ENCODE measurements at places on chromosomes 13 and 19.

- peak; percentile 15 for DNase-seq
Observed at GRCh38 chr13:111117289-111117688, 2.2 kb downstream of the ARHGEF7 start.

DNA sequence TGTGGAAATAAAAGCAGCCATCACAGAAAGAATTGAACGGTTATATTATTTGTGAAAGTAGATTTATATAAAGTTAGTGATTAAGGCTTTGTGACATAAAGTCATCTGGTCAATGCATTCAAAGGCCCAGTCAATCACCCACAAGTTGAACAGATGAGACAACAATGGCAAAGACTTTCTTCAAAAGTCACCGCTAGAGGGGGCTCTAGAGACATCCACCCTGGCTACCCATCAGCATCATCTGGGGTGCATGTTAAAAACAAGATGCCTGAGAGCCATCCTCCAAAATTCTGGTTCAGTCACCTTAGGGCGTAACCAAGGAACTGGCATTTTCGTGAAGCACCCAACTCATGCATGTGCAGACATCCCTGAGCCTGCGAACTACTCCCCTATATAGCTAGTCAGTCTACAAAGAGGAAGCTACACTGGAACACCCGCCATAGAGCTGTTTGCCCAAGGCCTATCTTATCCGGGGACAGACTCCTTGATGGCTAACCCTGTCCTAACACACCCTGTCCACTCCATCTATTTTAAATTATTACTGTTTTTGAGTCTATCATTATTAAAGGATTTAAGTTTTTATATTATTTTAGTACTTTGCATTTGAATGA is 970.5 kb downstream of the UQCRFS1 start:
- DNase-seq = peak; percentile 49

DNA sequence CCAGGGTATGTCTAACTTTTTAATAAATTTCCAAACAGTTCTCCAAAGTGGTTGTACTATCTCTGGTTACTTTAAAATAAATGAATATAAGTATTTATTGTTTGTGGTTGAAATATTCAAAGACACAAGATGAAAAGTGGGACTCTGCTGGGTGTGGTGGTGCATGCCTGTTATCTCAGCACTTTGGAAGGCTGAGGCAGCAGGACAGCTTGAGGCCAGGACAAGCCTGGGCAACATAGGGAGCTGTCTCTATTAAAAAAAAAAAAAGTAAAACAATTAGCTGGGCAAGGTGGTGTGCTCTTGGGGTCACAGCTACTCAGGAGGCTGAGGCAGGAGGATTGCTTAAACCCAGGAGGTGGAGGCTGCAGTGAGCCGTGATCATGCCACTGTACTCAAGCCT is 10.4 kb downstream of the PNMA8A start:
- no peak for DNase-seq

GRCh38 chr13:99155821-99156220 is 44.8 kb upstream of the UBAC2 start:
- no peak for DNase-seq

GRCh38 chr13:24893863-24894262 is 129.9 kb downstream of the RNF17 start:
- DNase-seq = no peak

- no peak for DNase-seq
Observed at GRCh38 chr19:7789447-7789846, 26.4 kb downstream of the CLEC4M start.

- no peak for DNase-seq
Observed at GRCh38 chr19:41776700-41777099, 19.7 kb upstream of the CEACAM3 start.

DNA sequence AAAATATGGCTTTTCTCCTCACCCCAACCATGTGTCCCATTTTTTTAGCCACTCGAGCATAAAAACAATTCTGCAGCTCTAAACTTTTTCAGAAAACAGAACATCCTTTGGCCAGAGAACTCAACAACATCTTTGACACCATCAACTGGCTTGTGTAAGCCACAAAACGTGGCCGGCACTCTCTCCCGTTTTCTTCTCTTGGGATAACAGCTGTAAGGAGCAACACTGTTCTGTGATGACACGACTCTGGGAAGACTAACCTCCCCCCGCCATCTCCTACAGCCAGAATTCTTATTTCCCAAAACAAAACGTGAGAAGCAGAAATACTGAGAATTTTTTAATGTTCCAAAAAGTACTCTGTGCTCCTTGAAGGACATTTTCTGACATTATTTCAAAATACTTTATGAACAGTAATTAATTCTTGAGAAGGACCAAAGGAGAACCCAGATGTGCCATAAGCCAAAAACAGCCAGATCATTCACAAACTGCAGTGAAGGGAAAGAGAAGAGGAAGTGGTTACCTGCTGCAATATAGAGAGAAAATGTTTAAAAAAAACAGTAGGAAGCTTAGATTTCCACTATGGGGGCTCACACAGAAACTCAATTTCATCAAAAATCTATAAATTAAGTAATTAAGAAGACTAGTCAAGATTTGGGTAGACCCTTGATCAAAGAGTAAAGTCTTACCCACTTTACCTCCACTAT is 25.8 kb downstream of the COL4A1 start:
- DNase-seq = no peak

GRCh38 chr13:30639671-30640070 is 22.0 kb downstream of the USPL1 start:
- DNase-seq = peak; percentile 72

GRCh38 chr19:10237702-10238101 is 6.6 kb upstream of the S1PR2 start:
- DNase-seq = no peak

DNA sequence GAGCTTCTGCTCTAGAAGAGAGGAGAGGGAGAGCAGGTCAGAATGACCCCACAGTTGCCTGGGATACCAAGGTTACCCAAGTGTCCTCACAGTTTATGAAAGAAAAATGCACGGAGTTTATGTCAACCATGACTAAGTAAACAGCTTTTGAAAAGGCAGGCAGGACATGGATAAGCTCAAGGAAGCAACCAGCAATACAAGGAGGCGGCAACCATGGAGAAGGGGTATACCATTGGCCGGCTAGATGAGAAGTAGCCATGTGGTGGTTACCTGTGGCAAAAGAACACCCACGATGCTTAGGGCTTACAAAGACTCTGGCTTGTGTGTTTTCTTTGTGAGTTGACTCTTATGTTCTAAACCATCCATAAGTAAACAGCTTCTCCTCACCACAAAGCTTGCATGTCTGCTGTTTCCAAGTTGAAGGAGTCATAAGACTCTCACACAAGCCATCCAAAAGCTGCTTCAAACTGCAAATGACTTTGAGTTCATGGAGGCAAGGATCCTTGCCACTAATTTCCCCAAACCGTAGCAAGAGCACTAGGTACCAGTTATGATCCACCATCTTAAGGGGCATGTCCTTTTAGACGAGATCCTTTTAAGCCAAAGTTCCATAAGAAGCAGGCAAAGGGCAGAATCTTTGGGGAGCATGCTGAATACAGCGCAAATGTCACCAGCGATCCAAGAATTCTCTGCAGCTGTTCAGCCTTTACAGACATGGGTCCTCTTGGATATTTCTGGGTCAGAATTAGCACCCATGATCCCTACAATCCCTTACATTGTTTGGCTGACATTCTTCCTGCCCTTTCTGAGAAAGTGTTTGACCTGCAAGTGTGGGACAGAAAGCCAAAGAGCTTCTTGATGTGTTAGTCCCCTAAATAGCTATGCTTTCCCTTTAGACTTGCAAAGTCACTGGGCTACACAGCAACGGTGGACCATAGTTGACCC is 74.8 kb upstream of the IPO5 start:
- DNase-seq = no peak

- DNase-seq = peak; percentile 3
Observed at GRCh38 chr13:49112782-49113525, 107.2 kb upstream of the MLNR start.

DNA sequence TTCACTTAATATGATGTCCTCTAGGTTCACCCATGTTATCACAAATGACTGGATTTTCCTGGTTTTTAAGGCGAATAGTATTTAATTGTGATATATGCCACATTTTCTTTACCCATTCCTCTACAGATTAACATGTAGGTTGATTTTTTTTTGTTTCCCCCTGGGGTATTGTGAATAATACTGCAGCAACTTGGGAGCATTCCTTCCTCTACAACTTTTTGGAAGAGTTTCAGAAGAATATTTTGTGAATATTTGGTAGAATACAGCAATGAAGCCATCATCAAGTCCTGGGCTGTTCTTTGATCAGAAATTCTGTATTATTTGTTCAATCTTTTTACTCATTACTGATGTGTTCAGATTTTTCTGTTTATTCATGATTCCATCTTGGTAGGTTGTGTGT is 5.6 kb upstream of the ZNF331 start:
- no peak for DNase-seq

GRCh38 chr19:29878973-29879654 is 62.9 kb upstream of the URI1 start:
- peak; percentile 27 for DNase-seq

- DNase-seq = no peak
Observed at GRCh38 chr13:31192306-31192705, 7.5 kb upstream of the B3GLCT start.

DNA sequence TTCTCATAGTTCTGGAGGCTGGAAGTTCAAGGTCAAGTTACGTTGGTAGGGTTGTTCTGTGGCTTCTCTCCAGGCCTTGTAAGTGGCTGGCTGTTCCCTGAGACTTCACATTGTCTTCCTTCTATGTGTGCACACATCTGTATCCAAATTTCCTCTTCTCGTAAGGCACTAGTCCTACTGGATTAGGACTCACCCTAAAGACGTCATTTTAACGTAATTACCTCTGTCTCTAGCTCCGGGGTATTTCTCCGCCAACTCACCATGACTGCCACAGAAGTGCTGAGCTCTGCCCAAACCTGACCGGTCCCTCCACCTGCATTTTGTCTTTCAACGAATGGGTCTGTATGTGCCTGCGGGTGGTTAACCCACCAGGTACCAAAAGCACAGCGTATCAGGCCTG is 8.7 kb upstream of the SYDE1 start:
- DNase-seq = no peak

GRCh38 chr13:105573136-105573535 is 962.3 kb downstream of the EFNB2 start:
- DNase-seq = peak; percentile 55

GRCh38 chr13:65584126-65584525 is 1646.0 kb downstream of the PCDH9 start:
- no peak for DNase-seq

DNA sequence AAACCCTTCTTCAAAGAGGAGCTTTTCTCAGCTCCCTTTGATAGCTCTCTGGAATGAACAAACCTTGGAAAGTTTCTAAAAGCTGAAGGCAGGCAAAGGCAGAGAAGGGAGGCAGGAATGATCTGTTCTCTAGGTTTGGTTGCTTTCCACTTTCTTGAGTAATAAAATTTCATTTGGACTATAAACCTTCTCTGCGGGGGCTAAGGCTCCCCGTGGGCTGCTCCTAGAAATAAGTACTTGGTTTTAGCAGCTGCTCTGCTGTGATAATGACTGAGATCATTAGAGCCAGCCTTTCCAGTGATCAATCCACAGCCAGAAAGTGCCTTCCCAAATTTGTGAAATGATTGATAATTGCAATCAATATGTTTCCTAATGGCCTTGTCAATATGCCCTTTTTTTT is 183.8 kb upstream of the HTR2A start:
- no peak for DNase-seq

GRCh38 chr19:55605637-55606470 is at the start of gene ZNF865:
ZNF865 (plus strand) TSS chr19:55605647; CDS start chr19:55613619, 7,972 bp downstream.
- DNase-seq = peak; percentile 83

- peak; percentile 77 for DNase-seq
Observed at GRCh38 chr13:110116072-110116487, 190.9 kb downstream of the COL4A1 start.

DNA sequence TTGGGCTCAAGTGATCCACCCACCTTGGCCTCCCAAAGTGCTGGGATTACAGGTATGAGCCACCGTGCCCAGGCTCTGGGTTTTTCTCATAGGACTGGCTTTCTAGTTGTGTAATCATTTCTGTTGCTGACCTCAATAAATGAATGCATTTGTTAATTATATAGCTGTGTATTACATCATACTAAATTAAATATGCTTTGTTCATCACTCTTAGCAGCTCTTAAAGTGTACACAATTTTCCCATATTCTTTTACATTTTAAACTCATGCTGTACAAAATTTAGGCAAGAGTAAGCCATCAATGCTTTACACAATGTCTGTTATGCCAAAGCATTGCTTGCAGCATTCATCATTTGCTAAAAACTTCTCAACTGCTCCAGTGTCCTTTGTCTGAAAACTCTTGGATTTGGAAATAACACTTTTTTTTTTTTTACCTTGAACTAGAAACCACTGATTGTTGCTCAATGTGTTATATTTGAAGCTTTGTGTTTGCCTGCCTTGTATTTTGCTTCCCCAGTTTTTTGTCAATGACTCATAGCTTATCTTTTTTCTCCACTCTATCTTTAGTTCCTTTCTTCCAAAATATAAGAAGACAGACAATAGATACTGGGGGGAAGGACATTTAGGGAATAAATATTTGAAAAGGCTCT is 31.4 kb downstream of the CCDC122 start:
- DNase-seq = peak; percentile 77

DNA sequence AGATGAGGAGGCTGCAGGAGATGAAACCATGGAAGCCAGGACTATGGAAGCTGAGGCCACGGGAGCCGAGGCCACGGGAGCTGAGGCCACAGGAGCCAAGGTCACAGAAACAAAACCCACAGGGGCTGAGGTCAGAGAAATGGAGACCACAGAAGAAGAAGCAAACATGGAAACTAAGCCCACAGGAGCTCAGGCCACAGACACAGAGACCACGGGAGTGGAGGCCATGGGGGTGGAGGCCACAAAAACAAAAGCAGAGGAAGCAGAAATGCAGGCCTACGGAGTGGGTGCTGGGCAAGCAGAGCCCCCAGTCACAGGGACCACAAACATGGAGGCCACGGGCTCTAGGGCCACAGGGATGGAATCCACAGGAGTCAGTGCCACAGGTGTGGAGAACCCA is 12.5 kb upstream of the EBI3 start:
- no peak for DNase-seq

- no peak for DNase-seq
Observed at GRCh38 chr13:26721251-26722121, 39.1 kb downstream of the GPR12 start.

DNA sequence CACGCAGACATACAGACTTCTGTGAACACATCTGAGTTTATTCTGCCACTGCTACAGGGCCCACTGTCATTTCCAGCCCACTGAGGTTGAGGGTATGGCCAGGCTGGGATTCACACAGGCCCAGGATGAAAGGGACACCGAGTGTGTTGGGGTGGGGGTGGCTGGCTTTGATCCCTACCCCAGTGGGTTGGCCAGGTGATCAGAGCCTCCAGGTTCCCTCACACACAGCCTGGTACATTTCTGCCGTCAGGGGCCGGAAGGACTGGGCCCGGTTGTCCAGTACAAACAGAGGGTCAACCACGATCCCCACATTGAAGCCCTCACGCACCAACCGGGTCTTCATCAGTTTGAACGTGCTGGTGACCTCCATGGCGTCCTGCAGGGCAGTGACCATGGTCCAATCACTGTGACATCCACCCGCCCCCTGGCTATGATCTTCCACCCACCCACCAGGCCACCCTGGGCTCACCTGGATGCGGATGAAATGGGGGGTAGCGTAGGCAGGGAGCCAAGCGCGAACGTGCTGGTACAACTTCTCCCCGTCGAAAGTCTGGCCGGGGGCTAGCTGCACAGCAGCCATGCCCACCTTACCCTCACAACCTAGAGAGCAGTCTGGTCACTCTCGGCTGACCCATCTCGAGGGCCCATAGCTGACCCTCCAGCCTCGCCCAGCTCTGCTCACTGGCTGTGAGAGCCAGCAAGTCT is 13.3 kb downstream of the SLC27A5 start:
- no peak for DNase-seq

- peak; percentile 55 for DNase-seq
Observed at GRCh38 chr13:79423801-79424642, 18.0 kb upstream of the RBM26 start.

- DNase-seq = no peak
Observed at GRCh38 chr19:16794456-16795441, 34.4 kb upstream of the SIN3B start.

Measured in fibroblast of skin of right quadriceps (primary cell).